Muscle of leg (tissue), 16 donors: ENCODE measurements at places on chromosomes 6 and 20.

DNA sequence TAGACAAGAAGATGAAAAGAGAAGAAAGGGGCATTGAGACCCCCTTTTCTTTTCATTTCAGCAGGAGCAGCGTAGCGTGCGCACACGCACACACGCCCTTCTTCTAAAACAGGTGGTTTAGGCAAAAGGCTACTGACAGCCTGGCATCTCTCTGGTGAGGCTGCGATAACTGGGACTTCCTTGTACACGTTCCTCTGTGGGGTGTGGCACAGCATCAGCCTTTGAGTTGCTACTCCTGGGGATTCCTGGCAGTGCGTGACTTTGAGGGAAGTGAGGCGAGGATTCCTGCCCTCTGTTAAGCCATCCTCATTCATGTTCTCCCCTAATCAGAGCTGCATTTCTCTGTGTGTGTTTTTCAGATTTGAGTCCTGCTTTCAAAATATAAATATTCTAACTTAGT, 94.7 kb downstream of the TMEM170B start:
- peak overlapping the region; percentile 37 for H3K27ac ChIP-seq
- H3K27me3 ChIP-seq = no peaks in the 10 kb centered on the region
- peaks cover 26% of the 10 kb centered on the region for H3K4me1 ChIP-seq

DNA sequence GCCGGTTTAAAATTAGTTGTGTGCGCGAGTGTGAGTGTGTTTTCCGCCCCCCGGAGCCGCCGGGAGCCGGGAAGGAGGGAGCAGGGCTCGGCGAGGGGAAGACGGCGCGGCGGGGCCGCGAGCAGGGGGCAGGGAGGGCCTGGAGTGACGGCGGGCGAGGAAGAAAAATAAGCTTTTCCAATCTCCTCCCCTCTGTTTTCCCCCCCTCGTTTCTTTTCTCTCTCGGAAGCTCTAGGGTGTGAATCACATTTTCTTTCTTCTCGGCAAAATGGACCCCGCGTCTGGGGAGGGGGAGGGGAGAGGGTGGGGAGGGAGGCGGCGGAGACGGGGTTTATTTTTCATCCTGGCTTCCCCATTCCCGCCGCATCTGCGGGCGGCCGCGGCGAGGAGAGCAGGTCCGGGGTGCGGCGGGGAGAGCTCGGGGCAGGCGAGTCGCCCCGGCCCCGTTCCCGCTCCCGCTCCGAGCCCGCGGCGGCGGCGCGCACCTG, 881 bp downstream of the BICRAL start:
- H3K36me3 ChIP-seq = no peaks in the 10 kb centered on the region
- DNase-seq = peak; percentile 96
- peak overlapping the region; percentile 100 for H3K27ac ChIP-seq
- H3K27me3 ChIP-seq = no peaks in the 10 kb centered on the region

GRCh38 chr6:73250016-73250415, 13.0 kb downstream of the KHDC1 start:
- no peaks in the 10 kb centered on the region for H3K4me1 ChIP-seq
- H3K36me3 ChIP-seq = no peaks in the 10 kb centered on the region
- no peak overlapping the region for H3K27ac ChIP-seq
- no peak overlapping the region for H3K4me3 ChIP-seq

GRCh38 chr6:11380549-11380948, 148.1 kb upstream of the NEDD9 start:
- H3K27me3 ChIP-seq = no peaks in the 10 kb centered on the region
- no peak for DNase-seq
- no peaks in the 10 kb centered on the region for H3K4me1 ChIP-seq
- H3K36me3 ChIP-seq = no peaks in the 10 kb centered on the region
- no peak overlapping the region for H3K27ac ChIP-seq

DNA sequence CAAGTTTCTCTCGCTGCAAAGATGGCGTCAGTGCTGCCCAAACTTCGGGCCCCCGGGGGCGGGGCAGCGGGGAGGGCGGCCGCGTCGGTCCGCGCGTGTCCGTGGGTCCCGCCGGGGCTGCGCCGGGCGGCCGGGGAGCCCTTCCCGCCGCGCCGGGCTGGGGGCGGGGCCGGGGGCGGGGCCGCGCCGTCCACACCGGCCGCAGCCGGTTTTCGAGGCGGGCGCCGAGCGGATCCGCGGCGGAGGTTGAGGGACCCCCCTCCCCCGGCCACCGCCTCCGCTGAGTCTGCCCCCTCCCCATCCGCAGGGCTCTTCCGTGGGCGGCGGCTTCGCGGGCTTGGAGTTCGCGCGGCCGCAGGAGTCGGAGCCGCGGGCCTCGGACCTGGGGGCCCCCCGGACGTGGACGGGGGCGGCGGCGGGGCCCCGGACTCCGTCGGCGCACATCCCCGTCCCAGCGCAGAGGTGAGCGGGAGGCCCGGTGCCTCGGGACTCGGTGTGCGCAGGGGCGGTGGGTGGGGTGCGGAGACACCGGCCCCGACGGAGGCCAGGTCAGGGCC, 572 bp downstream of the SLC2A4RG start:
- H3K36me3 ChIP-seq = peaks cover 46% of the 10 kb centered on the region
- peaks cover 2% of the 10 kb centered on the region for H3K27me3 ChIP-seq
- peak overlapping the region; percentile 95 for H3K27ac ChIP-seq
- peak; percentile 81 for DNase-seq
- peaks cover 55% of the 10 kb centered on the region for H3K4me1 ChIP-seq
- peak overlapping the region; percentile 78 for H3K4me3 ChIP-seq

DNA sequence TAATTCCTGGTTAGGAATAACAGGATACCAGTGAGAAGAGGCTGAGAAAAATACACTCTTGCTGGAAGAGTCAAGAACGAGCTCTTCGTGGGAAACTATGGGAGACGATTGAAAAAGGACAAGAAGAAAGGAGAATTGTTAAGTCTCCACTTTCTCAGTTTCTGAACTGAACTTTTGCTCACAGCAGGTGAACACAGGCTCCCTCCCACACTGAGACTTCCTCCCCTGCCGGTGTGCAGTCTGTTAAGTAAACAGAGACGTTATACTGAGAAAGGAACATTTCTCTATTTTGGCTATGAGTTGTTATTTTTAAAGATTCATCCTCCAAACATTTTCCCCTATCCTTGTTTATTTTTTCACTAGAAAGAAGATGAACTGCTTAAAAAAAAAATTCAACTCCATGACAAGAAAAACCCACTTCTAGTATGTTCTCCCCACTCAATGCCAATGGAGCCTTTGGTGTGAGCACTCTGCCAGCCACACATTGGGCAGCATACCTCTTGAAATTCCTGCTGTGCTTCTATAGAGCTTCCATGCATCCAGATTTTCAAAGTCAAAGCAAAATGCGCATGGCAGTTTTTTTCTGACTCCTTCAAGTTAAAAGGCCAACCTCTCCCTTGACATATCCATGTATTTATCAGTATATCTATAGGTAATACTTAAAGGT, 250.5 kb downstream of the ESR1 start:
- no peaks in the 10 kb centered on the region for H3K36me3 ChIP-seq
- H3K27ac ChIP-seq = no peak overlapping the region
- no peaks in the 10 kb centered on the region for H3K27me3 ChIP-seq
- no peak overlapping the region for H3K4me3 ChIP-seq
- H3K4me1 ChIP-seq = no peaks in the 10 kb centered on the region
